ENCODE measurements at places on chromosomes 5 and 9.

- no peak for DNase-seq
Measured at GRCh38 chr5:125489146-125489545, 742.7 kb upstream of the ZNF608 start.

GRCh38 chr9:129481810-129482511 is 138.9 kb downstream of the C9orf50 start:
- DNase-seq: no peak

- no peak for DNase-seq
Measured at GRCh38 chr9:38687389-38687842, 32.5 kb downstream of the FAM240B start.

DNA sequence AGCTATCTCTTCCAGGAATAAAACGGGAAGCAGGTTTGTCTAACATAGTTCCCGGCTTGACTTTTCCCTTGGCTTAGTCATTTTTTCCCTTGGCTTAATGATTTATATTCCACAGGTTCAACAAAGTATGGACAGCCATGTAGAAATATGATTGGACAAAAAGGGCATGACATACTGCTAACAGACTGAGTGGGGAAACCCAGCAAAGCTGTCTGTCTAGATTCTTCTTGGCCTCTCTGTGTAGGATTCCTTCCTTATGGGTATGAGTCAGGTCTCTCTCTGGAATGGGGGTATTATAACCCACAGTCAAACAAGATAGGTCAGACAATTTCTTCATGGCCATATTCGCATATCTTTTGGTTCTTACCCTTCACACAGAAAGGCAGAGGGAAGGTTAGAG is 5.7 kb upstream of the MTAP start:
- DNase-seq: no peak

- DNase-seq: no peak
Measured at GRCh38 chr5:154320224-154321089, 125.3 kb upstream of the SAP30L start.

GRCh38 chr5:111580956-111581355 is 68.6 kb upstream of the STARD4 start:
- no peak for DNase-seq

DNA sequence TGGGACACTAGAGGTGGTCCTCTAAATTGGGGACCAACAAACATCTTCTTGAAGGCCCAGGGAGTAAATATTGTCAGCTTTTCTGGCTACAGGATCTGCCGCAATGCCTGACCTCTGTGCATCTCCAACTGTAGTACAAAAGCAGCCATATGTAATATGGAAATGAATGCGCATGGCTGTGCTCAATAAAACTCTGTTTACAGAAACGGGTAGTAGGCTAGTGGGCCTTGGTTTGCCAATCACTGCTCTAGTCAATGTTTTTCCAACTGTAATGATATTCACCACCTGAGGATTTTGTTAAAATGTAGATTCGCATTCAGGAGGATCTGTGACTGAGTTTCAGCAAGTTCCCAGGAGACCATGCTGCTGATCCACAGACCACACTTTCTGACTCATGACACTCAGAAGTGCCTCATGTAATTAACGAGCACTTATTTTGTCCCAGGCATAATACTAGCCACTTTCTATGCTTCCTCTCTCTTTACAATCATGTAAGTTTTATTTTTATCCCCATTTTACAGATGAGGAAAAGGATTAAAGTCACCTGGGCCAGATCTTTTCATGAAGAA is 96.9 kb downstream of the MED27 start:
- DNase-seq: no peak

DNA sequence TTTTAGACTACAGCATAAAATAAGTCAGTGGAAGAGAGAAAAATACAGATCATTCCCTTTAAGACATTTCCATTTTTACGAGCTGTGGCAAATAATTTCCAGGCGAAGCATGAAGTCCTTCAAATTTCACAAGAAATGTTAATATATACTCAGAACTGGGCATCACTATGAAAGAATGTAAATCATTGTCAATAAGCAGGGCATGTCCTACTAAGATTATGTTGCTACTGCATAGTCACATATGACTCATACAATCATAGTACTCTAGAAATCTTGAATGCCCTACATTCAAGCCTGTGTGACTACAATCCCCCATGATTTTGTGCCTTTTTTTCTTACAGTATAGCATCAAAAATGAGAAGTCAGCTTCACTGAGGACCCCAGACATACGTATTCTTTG is 485.2 kb upstream of the FTMT start:
- DNase-seq: no peak

GRCh38 chr9:694403-695154 is 146.9 kb upstream of the DMRT1 start:
- DNase-seq: no peak

- no peak for DNase-seq
Measured at GRCh38 chr9:136203408-136204144, 1.4 kb downstream of the LHX3 start.

DNA sequence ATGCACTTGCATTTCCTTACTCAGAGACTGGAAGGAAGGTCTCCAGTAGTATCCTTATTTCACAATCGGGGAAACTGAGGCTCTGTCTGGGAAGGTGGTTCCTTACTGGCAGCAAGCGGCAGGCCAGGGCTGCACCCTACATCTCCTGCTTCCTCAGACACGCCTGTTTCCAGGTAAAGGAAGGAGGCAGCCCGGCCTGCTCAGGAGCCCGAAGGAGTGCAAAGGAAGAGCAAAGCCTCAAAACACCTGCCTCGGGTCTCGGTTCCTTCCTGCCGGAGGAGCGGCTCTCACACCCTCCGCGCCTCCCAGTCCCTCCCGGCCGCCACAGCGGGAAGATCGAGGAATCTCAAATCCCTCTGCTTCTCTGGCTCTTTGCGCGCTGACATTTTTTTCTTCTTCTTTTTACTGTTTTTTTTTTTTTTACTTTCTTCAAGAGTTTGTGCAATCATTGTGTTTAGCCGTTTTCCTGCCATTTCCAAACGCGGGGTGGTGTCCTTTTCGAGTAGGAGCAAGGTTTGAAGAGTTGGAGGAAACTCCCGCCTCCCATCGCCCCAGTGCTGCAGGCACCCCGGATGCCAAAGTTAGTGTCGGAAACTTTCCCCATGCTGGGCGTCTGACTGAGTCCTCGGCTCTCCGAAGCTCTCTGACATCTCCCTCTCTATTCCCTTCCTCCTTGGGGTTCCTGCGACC is 1.0 kb downstream of the GGTA1 start:
- peak; percentile 42 for DNase-seq

DNA sequence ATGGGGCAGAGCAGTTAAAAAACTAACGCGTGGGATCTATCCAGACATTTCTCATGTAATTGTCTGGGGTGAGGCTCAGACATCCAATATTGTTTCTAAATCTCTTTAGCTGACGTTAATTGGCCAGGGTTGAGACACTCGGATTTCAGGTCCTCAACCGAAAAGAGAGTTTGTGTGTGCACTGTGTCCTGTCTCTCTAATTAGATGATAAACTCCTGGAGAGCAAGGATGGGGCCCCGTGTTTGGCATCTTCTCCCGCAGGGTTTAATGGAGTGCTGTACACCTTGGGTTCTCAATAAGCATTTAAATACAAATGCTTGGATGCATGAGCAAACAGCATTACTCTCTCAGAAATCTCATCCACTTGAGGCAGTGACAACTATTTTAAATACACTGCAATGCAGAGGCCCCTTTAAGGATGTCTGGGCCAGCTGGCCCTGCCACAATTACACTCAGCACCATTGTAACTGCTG is 139.6 kb downstream of the MTX3 start:
- no peak for DNase-seq

All from hepatic stellate cell (primary cell).